Inflammatory macrophage treated with lipopolysaccharide for 4 hours (primary cell): ENCODE measurements at places on chromosomes 2 and 18.

DNA sequence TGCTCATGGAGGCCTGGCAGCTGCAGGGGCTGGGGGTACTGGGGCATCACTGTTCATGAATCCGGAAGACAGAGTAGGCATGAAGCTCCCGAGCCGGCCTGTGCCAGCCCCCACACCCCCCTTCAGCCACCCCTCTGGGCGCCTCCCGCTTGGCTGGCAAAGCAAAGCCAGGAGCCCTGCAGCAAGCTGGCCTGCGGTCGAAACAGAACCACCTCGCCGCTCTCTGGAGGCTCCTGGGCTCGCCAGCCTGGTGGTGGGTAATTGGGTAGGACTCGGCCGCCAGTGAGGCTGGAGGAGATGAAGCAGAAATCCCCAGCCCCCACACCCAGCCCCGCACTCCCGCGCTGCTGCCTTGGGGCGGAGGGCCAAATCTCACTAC is 70.9 kb upstream of the GPC1 start:
- DNase-seq = no peak

- peak; percentile 82 for DNase-seq
These were observed 19.0 kb downstream of the TWSG1 start for GRCh38 chr18:9353596-9353995.

- no peak for DNase-seq
These were observed 11.1 kb downstream of the TRAK2 start for GRCh38 chr2:201440182-201440581.

GRCh38 chr2:5230855-5231254 is 461.3 kb upstream of the SOX11 start:
- DNase-seq = no peak

DNA sequence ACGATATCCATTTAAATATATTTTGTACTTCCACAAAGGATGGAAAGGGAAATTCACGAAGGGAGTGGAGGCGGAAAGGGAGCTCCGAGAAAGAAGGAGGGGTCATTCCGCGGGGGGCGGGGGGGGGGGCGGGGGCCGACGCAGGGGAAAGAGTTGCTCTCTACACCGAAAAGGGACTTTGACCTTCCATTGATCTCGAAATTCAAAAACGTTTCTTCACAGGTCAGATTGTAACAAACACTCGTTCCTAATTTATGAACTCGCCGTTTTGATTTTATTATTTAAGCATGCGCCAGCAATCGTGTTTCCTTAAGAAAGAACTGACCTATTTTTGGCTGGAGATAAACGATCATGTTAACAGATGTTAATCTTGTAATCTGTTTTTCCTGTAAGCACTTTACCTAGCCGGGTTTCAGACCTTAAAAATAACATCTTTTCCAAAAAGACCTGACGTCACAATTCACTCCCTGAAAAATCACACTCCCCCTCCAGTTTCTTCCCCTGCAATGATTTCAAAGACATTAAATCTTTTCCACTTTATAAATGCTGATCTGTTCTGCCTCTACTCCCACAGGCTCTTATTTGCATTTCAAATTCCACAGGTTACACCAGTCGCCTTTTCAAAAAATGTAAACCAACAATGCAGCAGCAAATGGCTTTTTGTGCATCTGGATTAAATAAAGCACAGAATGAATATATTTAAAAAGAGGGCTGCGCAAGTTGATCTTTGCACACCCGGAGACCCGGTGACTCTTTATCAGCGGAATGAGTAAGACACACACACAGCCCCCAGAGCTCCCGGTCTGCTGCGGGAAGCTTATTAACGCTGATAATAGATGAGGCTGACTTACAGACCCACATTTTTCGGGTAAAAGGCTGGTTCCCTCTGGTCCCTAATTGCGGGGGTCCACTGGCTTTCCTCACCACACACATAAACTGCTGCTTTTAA is 1.6 kb downstream of the ZNF516 start:
- peak; percentile 59 for DNase-seq

DNA sequence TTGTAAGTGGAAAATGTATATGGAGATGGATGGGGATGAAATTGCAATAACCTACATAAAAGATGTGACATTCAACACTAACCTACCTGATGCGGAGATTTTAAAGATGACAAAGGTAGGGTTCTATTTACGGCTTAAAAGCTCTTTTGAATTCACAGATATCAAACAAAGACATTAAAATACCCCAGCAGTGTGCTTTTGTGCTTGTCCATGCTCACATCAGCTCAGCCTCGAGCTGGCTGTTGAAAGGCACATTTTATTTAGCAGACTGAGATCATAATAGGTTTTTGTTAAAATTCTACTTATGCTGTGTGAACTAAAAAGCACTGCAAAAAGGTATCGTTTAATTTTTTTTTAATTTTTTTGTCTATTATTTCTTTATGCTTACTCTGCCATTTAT is 96.0 kb upstream of the CDCA7 start:
- DNase-seq = no peak
